ENCODE measurements at places on chromosomes 16 and 17. TPM values are rescaled to one million over a fixed set of nuclear protein-coding genes. Genes with fewer than 3 reads are reported as not detected.

The NDEL1 gene
- 39.2 TPM for total RNA-seq

GRCh38 chr16:11402745-11403533, 57.7 kb downstream of the RMI2 start:
- H3K27ac ChIP-seq, result no peak overlapping the region
- no peak overlapping the region for H3K4me3 ChIP-seq
- peaks cover 4% of the 10 kb centered on the region for H3K4me1 ChIP-seq
- H3K27me3 ChIP-seq, result no peaks in the 10 kb centered on the region
- DNase-seq, result no peak
- no peaks in the 10 kb centered on the region for H3K36me3 ChIP-seq

GRCh38 chr17:17466511-17466910, 10.3 kb upstream of the MED9 start:
- H3K36me3 ChIP-seq, result no peaks in the 10 kb centered on the region
- peaks cover 22% of the 10 kb centered on the region for H3K27me3 ChIP-seq
- peaks cover 6% of the 10 kb centered on the region for H3K4me1 ChIP-seq
- DNase-seq, result no peak
- no peak overlapping the region for H3K4me3 ChIP-seq
- no peak overlapping the region for H3K27ac ChIP-seq

The NHLRC4 gene
- total RNA-seq, result 0.22 TPM

DNA sequence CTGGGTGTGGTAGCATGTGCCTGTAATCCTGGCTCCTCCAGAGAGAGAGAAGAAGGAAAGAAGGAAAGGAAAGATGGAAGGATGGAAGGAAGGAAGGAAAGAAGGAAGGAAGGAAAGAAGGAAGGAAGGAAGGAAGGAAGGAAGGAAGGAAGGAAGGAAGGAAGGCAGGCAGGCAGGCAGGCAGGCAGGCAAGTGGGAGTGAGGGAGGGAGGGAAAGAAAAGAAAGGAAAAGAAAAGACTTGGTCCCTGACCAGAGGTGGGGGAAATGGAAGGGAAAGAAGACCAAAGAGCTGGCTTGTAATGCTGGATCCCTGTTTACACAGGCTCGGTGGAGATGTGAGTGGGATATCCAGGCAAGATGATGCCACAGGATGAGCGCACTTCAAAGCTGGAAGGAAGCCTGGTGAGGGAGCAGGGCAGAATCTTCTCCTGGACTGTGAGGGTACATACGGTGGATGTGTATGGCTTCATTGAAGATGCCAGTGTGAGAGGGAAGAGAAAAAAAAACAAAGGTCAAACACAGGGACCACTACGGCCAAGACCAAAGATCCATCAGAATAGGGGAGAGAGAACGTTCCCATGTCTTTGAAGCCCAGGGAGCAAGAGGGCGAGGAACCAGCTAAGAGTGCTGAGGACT, 2.1 kb downstream of the CES1 start:
- no peak for DNase-seq
- H3K36me3 ChIP-seq, result no peaks in the 10 kb centered on the region
- H3K4me3 ChIP-seq, result no peak overlapping the region
- no peaks in the 10 kb centered on the region for H3K4me1 ChIP-seq
- 0 out of 2 replicates have a peak, but pooled peaks cover 3% of the 10 kb centered on the region for H3K27me3 ChIP-seq

- DNase-seq, result no peak
- peaks cover 15% of the 10 kb centered on the region for H3K27me3 ChIP-seq
- H3K4me1 ChIP-seq, result no peaks in the 10 kb centered on the region
- no peak overlapping the region for H3K27ac ChIP-seq
- H3K4me3 ChIP-seq, result no peak overlapping the region
These were observed 500.4 kb upstream of the PSMD7 start for GRCh38 chr16:73796241-73796640.

The KRTAP9-4 gene
- total RNA-seq, result not detected

The NDUFAB1 gene
- 169 TPM for total RNA-seq

- no peak for DNase-seq
- H3K27ac ChIP-seq, result peak overlapping the region; percentile 77
- no peaks in the 10 kb centered on the region for H3K27me3 ChIP-seq
These were observed 737 bp downstream of the CANT1 start for GRCh38 chr17:79008666-79009387.

The OR1A1 gene
- total RNA-seq, result not detected

GRCh38 chr17:41939693-41940090, 9.3 kb downstream of the ODAD4 start:
- no peak overlapping the region for H3K4me3 ChIP-seq
- H3K27ac ChIP-seq, result no peak overlapping the region
- no peak for DNase-seq
- H3K27me3 ChIP-seq, result no peaks in the 10 kb centered on the region
- H3K36me3 ChIP-seq, result no peaks in the 10 kb centered on the region

GRCh38 chr16:11497851-11498289, 88.8 kb downstream of the LITAF start:
- H3K4me3 ChIP-seq, result peak overlapping the region; percentile 39
- H3K27ac ChIP-seq, result peak overlapping the region; percentile 87
- DNase-seq, result peak; percentile 92

DNA sequence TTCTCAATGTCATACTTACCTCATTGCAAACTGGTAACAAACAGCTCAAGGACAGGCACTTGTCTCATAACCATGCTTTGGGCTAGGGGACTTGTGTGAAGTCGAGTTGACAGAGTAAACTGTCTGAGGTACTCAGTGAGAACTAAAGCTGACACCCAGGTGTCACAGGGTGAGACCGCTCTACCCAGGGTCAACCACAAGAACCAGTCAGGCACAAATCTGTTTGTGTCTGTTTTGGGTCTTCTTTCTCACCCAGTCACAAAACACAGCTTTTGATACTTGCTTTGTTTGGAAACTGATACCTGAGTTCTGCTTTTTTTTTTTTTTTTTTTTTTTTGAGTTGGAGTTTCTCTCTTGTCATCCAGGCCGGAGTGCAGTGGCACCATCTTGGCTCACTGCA, 161.1 kb downstream of the STX8 start:
- H3K27me3 ChIP-seq, result no peaks in the 10 kb centered on the region
- no peak for DNase-seq
- no peak overlapping the region for H3K4me3 ChIP-seq
- no peaks in the 10 kb centered on the region for H3K4me1 ChIP-seq
- H3K36me3 ChIP-seq, result no peaks in the 10 kb centered on the region

- no peaks in the 10 kb centered on the region for H3K27me3 ChIP-seq
- DNase-seq, result no peak
- no peak overlapping the region for H3K4me3 ChIP-seq
- no peak overlapping the region for H3K27ac ChIP-seq
These were observed 478.2 kb upstream of the CDH11 start for GRCh38 chr16:65600046-65600445.

The KRT23 gene
- total RNA-seq, result 19.0 TPM

DNA sequence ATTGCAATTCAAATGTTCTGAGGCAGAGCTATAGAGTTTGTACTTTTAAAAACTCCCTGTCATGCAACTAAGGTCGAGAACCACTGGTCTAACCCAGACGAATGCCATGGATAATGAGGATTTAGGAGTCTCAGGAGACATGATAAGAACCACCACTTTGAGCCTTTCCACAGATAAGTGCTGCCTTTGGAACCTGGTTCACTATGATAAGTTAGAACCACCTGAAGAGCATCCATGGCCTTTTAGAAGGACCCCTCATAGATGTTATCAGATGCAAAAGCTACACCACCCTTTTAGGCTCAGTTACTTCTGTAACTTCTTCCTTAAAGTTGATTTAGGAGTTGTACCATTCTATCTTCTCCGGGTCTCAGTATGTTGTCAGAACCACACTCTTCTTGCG, 350.6 kb upstream of the CCL2 start:
- H3K4me3 ChIP-seq, result no peak overlapping the region
- no peaks in the 10 kb centered on the region for H3K27me3 ChIP-seq
- DNase-seq, result no peak

The HEATR9 gene
- not detected for total RNA-seq

The TSPOAP1 gene
- 0.27 TPM for total RNA-seq

- H3K36me3 ChIP-seq, result peaks cover 10% of the 10 kb centered on the region
- no peaks in the 10 kb centered on the region for H3K27me3 ChIP-seq
- no peak overlapping the region for H3K27ac ChIP-seq
- H3K4me1 ChIP-seq, result peaks cover 20% of the 10 kb centered on the region
- no peak overlapping the region for H3K4me3 ChIP-seq
- no peak for DNase-seq
These were observed 635 bp downstream of the WNK4 start for GRCh38 chr17:42780851-42781638.

- no peak overlapping the region for H3K27ac ChIP-seq
- no peak overlapping the region for H3K4me3 ChIP-seq
- H3K4me1 ChIP-seq, result no peaks in the 10 kb centered on the region
- H3K27me3 ChIP-seq, result no peaks in the 10 kb centered on the region
These were observed 8.0 kb downstream of the TLCD3A start for GRCh38 chr17:740240-741017.

DNA sequence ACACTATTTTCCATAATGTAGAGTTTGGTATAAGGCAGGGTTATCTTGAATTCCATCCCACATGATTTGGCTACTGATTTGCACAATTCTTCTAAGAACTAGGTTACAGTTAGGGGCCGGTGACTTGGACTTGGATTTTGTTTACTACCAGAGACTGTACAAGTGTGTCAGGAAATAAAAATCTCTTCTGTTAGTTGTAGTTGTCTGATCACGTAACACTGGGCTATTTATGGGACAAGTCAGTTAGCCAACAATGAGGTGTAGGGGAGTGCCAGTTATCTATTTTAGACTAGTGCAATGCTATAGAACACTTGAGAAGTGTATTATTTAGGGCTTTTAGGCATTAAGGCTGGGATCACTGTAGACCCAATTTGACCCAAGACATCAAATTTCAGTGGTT, 39.7 kb upstream of the GHDC start:
- no peaks in the 10 kb centered on the region for H3K4me1 ChIP-seq
- DNase-seq, result no peak
- no peak overlapping the region for H3K27ac ChIP-seq
- no peak overlapping the region for H3K4me3 ChIP-seq
- H3K36me3 ChIP-seq, result no peaks in the 10 kb centered on the region

DNA sequence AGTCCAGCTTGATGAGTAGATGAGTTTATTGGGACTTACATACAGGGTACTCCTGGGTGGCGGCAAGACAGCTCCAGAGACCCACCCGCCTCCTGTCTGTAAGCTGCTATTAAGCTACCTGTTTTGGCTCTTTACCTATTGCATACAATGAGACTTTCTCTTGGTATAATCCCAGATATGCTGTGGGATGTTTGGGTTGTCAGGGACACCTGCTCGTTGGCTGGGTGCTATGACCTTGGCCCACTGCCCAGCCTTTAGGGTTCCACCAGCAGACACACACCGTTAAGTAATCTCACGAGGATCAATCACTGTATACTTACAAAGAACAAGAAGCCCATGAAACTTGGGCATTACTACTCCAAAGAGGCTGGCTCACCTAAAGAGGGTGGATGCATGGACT, 116.4 kb downstream of the NPIPB5 start:
- H3K4me1 ChIP-seq, result no peaks in the 10 kb centered on the region
- H3K27me3 ChIP-seq, result peaks cover 27% of the 10 kb centered on the region
- H3K4me3 ChIP-seq, result no peak overlapping the region
- H3K36me3 ChIP-seq, result no peaks in the 10 kb centered on the region
- H3K27ac ChIP-seq, result no peak overlapping the region

DNA sequence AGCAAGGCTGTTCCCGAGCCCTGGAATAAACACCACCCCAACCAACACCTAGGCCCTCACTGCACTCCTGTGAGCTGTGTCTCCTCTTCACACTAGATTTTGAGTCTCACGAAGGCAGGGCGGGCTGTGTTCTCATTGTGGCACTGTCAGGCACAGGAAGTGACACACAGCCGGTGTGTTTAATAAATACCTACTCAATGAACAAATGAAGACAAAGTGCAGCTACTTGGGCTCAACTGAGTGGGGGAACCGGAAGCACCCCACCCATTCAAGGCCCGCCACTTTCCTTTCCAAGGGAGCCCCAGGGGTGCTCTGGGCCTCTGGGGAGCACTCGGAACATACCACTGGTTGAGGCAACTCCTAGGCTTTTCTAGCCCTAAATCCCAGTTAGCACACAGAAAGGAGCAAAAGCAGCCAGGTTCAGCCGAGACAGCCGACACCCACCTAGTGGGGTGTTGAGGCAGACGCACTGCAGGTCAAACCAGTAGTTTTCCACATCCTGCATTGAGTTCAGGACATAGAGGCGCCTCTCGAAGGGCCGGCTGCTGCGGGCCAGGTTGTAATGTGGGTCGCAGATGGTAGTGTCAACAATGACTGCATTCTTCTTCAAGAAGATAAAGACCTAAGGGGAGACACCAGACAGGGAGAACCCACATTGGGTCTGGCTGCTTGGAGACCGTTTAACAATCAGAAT, 57.7 kb downstream of the GTF3C1 start:
- H3K4me3 ChIP-seq, result no peak overlapping the region
- H3K27me3 ChIP-seq, result no peaks in the 10 kb centered on the region
- no peak overlapping the region for H3K27ac ChIP-seq
- H3K4me1 ChIP-seq, result no peaks in the 10 kb centered on the region

The COG1 gene
- 44.6 TPM for total RNA-seq

- H3K4me3 ChIP-seq, result no peak overlapping the region
- H3K27ac ChIP-seq, result no peak overlapping the region
- DNase-seq, result no peak
- no peaks in the 10 kb centered on the region for H3K4me1 ChIP-seq
- H3K27me3 ChIP-seq, result peaks cover 20% of the 10 kb centered on the region
- no peaks in the 10 kb centered on the region for H3K36me3 ChIP-seq
These were observed 96.1 kb downstream of the C17orf67 start for GRCh38 chr17:56737421-56738161.

DNA sequence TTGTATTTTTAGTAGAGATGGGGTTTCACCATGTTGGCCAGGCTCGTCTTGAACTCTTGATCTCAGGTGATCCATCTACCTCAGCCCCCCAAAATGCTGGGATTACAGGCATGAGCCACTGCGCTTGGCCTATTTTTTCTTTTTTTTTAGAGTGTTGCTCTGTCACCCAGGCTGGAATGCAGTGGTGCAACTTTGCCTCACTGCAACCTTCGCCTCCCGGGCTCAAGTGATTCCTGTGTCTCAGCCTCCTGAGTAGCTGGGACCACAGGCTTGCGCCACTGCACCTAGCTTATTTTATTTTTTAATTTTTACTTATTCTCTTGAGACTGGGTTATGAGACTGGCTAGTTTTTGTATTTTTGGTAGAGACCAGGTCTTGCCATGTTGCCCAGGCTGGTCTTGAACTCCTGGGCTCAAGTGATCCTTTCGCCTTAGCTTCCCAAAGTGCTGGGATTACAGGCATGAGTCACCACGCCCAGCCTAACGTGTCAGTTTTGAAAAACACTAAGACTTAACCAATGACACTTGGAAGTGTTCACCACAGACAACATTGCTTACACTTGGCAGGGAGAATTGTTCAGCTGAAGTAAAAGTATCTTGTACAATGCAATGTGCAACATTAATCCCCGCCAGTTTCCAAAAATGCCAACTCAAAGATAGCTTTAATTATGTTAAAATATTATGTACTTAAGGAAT, 26.9 kb downstream of the ATAD5 start:
- DNase-seq, result no peak
- no peaks in the 10 kb centered on the region for H3K27me3 ChIP-seq
- H3K4me3 ChIP-seq, result no peak overlapping the region

Data from HCT116 (cell line).